ENCODE measurements at places on chromosomes 11 and 22.
A peak's percentile ranks its signal among the peaks of the same experiment; 100 is the strongest.

DNA sequence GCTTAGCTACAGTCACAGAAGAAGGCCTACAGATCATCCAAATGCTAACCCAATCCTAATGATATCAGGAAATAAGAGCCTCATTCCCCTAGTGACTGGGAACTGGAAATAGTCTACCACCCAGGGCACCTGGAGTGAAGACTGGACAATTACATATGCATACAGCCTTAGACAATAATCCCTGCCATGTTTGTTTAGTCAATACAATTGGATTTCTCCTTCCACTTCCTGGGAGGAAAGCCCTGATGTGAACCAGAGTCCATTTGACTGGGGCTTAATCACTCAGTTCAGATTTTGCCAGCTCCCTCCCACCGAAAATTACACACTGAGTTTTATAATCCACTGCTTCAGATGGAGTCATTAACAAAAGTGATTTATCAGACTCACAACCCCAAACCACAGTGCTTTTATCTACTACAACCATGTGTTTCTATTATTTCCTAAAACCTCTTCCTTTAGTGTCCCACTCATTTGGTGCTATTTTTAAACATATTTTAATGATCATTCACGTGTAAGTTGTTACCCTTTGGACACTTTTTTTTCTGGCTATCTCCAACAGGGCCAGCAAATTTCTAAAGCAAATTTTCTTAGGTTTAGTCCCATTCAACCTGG lies 29.9 kb downstream of the CWF19L2 start:
- no peak for DNase-seq

DNA sequence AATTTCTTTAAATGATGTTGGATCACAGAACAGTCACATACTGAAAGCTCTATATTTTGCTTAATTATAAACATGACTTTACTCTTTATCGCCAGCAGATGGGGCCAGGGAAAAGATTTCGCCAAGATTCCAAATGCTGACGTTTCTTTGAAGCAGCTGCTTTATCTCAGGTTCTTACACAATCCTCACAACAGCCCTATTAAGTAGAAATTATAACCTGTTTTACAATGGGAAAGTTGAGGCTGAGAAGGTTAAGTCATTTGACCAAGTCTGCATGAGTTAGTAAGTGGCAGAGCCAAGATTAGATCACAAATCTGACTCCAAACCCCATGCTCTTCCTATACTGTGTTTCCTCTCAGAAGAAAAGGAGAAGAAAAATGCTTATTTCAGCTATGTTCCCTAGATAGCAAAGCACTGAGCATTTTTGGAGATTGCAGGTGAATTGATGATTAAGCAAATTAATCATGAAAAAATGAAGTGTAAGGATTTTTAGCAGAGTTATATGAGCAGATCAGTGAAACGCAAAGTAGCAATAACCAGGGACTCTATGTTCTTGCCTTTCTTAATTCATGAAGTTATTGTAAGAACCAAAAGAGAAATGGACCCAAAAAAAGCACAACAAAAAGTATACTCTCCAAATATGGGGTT lies 79.0 kb downstream of the AASDHPPT start:
- DNase-seq = no peak

- DNase-seq = peak; percentile 78
Observed at GRCh38 chr11:66371627-66372415, at the start of gene SLC29A2. Gene SLC29A2, minus strand, starts transcription at chr11:66371760. Its CDS starts 169 bp downstream, at chr11:66371591.

DNA sequence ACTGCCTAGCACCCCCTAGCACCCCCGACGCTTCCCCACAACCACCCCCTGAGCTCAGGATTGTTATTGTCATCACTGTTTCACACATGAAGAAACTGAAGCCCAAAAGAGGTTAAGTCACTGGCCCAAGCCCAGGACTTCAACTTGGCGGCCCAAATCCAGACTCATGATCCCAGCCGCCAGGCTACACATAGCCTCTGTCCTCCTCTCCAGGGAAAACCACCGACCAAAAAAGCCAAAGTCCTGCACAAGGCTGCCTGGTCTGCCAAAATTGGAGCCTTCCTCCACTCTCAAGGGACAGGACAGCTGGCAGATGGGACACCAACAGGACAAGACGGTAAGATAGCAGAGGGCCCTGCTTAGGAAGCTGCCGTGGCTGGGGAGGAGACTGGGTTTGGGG lies 10.8 kb downstream of the L3MBTL2 start:
- no peak for DNase-seq

DNA sequence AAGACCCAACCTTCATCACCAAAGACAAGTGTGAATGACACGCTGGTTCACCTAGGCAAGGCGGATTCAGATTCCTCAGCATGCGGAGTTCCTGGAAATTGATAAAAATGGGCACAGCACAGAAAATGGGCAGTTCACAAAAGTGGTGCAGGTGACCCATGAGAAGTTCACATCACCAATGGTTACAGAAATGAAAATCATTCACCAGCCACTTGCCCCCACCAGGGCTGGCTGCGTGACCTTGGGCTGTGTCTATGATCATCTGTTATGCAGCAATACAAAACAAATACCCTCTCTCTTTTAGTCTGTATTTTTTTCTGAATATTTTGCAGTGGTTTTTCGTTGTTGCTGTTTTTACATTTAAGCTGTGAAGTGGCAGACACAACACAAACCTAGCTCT lies 415.9 kb downstream of the TBC1D22A start:
- no peak for DNase-seq

DNA sequence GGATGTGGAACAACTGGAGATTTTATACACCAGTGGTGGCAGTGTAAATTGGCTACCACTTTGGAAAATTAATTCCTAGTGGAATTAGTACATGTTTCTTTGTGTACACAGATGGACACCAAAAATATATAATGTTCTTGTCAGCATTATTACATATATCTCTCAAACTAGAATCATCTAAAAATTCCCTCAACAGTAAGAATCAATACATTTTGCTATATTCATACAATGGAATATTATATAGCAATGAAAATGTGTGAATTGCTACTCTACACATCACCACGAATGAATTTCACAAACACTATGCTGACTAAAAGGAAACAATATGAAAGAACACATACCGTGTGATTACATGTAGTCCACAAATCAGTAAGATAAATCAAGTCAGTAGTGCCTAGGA lies 33.9 kb downstream of the CCDC90B start:
- no peak for DNase-seq

DNA sequence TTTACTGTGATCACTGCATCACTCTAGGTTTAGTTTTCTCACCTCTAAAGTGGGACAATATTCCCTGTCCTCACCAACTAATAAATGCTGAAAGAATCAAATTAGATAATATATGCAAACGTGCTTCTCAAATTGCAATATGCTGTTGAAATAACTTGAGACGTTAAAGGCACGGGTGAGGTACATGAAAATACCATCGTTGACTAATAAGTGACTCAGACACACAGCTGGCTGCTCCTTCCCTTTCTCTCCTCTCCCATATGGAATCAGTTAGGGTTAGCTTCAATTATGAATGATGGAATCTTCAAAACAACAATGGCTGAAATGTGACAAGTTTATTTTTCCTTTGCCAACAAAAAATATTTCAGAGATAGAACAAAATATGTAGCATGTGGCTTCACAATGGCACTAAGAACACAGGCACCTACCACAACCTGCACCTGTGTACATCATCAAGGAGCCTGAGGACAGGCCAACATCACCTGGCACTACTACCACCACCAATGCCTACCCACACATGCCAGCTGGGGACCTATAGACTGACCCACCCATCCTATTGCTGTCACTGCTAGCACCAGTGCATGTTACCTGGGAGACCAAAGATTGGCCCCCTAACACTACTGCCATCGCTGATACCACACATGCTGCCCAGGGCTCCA lies 13.7 kb downstream of the GDPD4 start:
- no peak for DNase-seq

DNA sequence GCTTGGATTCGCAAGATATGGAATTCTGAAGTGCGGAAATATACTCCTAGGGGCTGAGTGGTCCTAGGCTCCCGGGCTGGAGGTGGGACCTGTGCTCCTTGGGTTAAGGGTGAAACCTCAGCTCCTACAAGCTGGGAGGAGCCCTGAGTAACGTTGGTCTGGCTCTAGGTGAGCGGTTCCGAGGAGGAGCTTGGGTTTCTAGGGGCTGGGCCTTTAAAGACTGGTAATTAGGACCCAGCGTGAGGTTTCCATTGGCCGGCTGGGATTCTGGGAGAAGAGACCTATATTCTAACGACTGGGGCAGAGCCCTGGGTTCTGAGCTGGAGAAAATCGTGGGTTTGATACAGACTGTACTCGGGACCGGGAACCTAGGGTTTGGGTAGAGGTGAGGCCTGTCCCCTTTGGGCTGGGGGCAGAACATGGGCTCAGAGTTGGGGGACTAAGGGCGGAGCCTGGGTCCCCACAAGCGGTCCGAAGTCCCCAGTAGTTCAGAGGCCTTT lies 882 bp upstream of the MAP4K2 start:
- DNase-seq = no peak

DNA sequence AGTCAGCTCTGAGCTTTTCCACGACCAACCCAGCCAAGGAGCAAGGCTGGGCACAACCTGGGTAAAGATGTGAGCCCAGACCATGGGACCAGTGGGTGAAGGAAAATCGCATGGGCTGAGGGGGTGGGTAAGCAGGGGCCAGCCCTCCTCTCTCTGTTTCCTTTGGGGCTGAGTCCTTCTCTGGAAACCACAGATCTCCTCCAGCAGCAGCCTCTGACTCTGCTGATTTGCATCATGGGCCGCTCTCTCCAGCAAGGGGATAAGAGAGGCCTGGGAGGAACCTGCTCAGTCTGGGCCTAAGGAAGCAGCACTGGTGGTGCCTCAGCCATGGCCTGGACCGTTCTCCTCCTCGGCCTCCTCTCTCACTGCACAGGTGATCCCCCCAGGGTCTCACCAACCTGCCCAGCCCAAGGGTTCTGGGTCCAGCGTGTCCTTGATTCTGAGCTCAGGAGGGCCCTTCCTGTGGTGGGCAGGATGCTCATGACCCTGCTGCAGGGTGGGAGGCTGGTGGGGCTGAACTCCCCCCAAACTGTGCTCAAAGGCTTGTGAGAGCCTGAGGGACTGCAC lies 67.8 kb downstream of the GGTLC2 start:
- no peak for DNase-seq

DNA sequence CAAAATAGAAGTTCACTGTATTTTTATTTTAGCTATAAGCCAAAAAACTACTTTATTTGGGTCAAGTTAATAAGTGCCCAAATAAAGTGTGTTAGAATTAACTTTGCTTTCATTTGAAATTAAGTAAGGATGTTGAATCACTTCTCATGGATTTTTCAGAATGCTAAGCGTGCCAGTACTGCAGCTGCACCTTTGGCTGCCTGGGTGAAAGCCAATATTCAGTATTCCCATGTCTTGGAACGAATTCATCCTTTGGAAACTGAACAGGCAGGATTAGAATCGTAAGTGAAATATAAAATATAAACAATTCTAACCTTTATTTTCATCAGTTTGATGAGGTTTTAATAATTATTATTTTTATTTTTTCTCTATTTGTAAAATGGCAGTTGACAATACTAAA lies 113.6 kb downstream of the DYNC2H1 start:
- DNase-seq = no peak

DNA sequence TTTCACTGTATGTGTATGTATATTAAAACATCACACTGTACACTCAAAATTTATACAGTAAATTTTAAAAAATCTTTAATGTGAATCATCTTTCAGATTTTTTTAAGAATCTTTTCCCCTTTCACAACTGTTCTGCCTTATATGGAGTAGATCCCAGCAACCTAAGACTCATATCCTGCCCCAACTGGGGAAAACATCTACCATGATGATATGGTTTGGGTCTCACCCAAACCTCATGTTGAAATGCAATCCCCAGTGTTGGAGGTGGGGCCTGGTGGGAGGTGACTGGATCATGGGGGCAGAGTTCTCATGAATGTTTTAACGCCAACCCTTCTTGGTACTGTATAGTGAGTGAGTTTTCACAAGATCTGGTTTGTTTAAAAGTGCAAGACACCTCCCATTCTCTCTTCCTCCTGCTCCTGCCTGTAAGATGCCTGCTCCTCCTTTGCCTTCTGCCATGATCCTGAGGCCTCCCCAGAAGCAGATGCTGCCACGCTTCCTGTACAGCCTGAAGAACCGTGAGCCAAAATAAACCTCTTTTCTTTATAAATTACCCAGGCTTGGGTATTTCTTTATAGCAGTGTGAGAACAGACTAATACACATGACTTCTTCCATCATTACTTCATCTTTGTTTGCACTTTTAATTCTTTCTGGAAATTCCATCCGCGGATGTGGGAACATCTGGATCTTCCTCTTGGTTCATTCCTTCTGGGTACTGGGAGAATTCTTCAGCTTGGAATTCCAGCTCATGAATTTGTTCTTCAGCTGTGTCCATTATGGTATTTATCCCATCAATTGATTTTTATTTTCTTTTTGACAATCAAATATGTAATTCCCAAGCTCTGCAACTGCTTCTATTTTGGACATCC lies 36.9 kb downstream of the LINC01488 start:
- DNase-seq = no peak
